KG1 (cell line): ENCODE measurements at places on chromosomes 12 and 14.

GRCh38 chr14:92693998-92694795, 54.2 kb downstream of the LGMN start:
- DNase-seq = no peak

GRCh38 chr14:52692248-52692962, 3.0 kb downstream of the ERO1A start:
- DNase-seq = no peak

GRCh38 chr14:48738186-48738925, 847.8 kb downstream of the RPS29 start:
- no peak for DNase-seq

DNA sequence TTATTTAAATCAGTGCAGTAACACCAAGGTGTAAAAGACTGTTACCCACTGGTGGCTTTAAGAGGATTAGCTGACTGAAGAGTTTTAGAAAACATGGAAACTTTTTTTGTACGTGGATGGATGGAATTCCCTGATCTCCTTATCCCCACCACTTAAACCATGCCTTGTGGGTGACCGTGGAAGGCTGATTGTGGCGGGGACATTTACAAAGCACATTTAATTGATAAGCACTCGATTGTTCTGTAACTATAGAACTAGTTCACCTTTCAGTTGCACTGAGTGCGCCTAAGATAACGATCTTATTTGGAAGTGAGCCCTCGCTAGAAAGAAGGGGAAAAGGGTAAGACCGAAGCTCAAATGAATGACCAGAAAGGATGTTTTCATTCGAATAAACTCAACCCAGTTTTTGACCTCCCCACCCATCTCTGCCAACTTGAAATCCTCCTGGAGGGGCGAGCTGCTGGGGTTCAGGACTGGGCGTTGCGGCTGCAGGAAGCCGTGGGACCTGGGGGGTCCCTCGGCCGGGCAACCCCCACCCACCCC, 688 bp upstream of the RASSF3 start:
- no peak for DNase-seq

- DNase-seq = no peak
Observed at GRCh38 chr14:99267837-99268781, 3.9 kb downstream of the BCL11B start.

- DNase-seq = no peak
Observed at GRCh38 chr12:114439261-114439683, 33.3 kb upstream of the TBX5 start.

GRCh38 chr12:59067083-59067482, 146.8 kb upstream of the LRIG3 start:
- no peak for DNase-seq

- no peak for DNase-seq
Observed at GRCh38 chr14:34081576-34082136, 130.8 kb upstream of the EGLN3 start.

DNA sequence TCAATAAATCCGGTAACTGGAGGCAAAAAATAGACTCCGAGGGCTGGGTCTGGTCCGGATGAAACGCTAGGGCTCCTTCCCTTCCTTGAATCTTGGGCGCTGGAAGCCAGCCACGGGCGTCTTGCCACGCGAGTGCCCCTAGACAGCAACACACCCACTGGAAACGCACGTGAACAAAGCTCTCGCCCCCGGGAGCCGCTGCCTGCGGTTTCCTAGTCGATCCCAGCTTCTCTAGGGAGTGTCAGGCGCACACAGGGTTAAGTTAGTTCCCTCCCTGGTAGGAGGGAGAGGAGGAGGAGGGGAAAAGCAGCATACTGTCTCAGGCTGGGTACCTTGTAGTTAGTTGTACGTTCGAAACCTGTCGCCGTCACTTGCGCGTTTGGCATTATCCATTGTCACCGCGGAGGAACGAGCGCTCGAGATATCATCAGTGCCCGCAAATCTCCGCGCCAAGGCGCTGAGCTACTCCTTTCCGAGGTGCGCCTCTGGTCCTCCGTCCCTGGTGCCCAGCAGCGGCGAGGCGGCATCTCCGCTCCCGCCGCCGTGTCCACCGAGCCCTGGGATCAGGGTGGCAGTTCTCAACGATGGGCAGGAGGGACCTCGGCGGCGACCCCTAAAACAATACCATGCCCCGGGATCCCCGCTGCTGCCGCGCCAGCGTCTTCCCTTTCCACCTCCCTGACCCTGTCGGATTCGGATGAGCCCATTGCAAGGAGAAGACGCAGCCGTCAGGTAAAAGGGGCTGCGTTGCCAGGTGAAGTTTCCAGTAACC, at the start of gene FLRT2:
FLRT2 (plus strand) TSS at position 342 of the 772 bp plus-strand sequence. CDS start 91,371 bp downstream, outside the sequence.
- no peak for DNase-seq

- DNase-seq = no peak
Observed at GRCh38 chr12:81800298-81801148, 41.4 kb upstream of the PPFIA2 start.

DNA sequence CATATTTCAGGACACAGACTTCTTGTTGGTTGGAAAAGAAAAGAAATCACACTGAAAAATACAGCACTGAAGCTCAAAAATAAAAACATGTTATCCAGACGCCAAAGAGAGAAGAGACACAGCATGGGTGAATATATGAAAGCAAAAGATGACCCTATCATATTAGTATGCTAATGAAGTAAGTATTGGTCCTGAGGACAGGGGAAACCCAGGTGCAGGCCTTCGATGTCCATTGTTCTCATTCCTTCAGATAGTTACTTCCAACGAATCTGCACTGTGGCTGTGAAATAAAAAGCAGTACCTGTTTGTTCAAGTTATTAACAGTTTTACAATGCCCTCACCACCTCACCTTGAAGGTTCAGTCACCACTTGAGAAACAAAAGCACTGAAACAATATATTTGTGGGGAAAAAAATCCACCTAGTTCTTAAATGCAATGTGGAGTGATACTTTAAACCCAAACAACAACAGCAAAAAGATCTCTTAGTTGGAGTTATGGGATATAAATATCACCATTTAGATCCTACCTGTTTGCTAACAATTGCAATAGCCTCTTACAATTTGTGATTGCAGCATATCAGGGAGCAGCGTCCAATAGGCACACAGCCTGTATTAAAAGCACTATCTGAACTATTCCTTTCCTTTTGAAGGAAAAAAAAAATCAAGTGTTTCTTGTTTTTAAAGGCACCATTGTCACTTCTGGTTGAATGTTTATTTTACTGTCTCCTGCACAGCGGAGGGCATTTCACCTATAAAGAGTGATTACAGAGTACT, 188.1 kb downstream of the BCAT1 start:
- DNase-seq = no peak

- DNase-seq = no peak
Observed at GRCh38 chr12:454833-455232, 4.9 kb upstream of the B4GALNT3 start.

DNA sequence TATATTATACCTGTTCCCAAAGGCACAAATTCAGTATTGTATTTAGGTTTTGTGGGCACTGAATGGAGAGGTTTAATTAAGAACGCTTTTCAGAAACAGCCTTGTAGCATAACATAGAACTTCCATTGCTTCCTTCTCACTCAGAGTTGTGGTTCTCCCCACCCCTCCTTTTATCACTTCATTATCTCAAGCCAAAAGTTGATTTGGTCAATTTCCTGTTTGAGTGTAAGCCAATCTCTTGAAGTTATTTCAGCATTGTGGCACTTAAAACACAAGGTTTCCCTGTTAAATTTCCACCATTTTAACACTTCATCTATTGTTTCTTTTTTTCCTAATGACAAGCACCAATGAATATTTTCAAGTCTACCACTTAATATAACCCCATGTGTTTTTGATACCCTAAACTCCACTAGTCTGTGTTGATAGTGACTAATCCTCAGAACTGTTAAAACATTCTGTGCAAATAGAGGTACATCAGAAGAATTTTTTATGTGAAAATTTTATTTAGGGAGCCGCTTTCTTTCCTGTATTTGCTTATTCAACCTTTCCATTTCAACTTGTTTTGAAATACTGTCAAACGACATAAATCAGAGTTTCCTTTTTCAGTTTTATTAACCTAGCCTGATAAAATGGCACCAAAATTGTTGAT, 340.1 kb downstream of the BCAT1 start:
- DNase-seq = no peak
